ENCODE measurements at places on chromosomes 6 and 20.

DNA sequence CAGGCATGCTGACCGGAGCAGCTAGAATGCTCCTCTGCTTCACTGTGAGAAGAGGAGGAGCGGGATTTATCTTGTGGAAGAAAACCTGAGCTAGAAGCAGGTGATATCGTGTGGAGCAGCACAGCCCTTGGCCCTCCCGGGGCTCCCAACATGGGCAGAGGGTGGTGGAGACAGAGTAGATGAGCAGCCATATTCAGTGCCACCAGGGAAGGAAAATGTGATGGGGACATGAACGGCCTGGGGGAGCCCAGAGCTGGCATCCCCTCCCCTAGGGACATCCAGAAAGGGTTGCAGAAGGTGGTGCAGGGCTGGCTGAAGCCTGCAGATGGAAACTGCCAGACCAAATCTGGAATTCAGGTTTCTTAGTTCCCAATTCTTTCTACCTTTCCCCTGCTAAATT lies 24.9 kb upstream of the TBXT start:
- DNase-seq, result no peak

- no peak for DNase-seq
Observed at GRCh38 chr20:9043364-9043763, 25.5 kb upstream of the PLCB4 start.

DNA sequence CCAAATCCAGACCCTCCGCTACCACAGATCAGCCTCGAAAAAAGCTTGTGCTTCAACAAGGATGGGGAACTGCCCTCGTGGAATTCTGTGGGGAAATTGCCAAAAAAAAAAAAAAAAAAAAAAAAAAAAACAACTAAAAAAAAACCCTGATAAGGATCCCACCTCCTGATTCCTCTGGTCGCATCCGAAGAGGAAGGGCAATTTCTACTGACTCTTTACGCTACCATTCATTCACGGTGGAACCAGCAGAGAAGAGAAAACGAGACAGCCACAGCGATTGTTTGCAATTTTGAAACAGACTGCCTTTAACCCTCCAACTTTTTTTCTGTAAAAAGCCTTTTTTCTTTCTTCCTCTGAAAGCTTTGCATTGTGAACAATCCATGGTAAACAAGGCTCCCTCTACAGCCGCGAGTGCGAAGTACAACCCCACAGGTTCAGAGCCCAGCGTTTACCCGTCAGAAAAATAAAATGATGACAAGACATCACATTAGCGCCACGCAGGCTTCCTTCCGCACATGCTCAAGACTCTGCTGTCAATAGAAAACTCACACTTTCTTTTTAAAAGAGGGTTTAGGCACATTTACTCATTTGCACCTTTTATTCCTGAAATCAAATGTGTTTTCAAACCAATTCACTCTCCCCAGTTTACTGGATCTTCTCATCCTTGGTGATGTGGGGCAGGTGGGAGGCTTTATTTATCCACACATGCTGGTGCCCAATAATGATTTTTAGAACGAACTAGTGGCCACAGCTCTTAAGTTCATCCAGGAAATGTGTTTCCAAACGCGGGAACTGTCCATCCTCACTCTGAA lies 100.0 kb downstream of the NOL4L start:
- DNase-seq, result no peak

- no peak for DNase-seq
Observed at GRCh38 chr6:158016571-158017383, 35.1 kb downstream of the SYNJ2 start.

DNA sequence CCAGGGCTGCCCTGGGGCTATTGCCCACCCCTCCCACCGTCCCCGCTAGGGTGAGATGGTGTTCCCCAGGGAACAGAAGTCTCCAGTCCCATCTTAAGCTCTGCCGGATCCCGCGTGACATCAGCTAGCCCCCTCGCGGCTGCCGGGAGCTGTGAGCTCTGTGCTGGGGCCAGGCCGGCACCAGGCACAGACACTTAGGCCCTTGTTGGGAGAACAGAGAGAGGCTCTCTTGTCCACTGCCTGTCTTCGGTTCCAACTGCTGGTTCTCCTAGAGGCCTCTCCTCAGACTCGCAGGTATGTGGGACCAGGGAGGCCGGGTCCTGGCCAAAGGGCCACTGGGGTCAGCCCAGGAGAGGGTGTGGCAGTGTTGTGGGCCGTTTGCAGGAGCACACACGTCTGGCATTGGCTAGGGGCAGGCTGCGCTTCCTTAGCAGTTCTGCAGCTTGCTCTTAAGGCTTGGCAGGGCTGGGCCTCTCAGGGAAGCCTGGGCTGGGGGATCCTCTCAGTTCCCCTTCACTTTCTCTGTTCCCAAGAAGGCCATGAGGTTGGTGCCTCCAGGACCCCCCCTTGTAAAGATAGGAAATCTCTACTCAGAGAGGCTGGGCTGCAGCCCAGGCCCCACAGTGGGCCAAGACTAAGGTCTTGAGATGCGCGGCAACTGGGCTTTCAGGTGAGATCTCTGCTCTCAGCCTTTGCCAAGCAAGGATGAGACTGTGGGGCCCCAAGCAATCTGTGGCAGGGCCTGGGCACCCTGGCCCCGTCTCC lies 6.3 kb downstream of the SGK2 start:
- DNase-seq, result no peak

All from H1 (cell line).